ENCODE measurements at places on chromosomes 5 and 9.

- no peak for DNase-seq
Observed at GRCh38 chr9:105459336-105459735, 11.5 kb downstream of the FSD1L start.

- no peak for DNase-seq
Observed at GRCh38 chr9:22921742-22922141, 475.1 kb downstream of the DMRTA1 start.

DNA sequence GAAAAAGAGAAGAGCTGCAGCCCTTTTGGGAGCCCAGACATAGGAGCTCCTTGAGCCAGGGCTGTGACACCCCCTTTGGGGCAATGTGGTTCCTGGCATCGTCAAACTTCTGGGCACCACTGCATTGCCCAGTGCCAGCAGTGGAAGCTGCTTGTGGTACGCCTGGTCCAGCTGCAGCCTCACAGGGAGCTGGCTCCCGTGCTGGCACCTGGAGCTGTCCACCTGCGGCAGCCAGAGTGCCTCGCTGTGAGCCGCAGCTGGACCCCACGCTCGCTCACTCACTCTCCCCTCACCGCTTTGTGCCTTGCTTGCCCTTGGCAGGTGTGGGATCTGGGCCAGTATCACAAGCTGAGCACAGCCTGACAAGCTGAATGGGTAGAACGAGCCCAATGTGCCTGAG is 1150.8 kb upstream of the CDH6 start:
- no peak for DNase-seq

GRCh38 chr5:157172403-157172802 is 6.3 kb upstream of the GARIN3 start:
- no peak for DNase-seq

- no peak for DNase-seq
Observed at GRCh38 chr5:131610198-131611063, 24.6 kb downstream of the RAPGEF6 start.
